GM03348 (cell line): ENCODE measurements at places on chromosomes 7 and 10.

DNA sequence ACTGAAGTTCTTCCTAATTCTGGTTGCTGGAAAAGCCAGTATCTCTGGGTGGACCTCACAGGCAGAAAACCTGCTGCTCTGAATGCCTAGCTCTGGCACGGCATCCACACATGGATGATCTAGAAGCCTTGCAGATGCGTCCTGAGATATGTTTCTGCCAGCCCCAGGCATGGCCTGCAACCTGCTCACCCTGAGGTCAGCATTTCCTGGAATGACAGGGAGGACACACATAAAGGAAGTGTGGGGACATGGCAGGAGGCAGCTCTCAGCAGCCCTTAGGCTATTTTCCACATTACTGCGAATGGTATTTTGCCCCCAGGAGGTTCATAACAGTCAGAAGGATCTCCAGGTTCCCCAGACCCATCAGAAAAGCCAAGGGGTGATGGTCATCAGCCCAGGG is 23.2 kb downstream of the PLXNA4 start:
- DNase-seq, result no peak

DNA sequence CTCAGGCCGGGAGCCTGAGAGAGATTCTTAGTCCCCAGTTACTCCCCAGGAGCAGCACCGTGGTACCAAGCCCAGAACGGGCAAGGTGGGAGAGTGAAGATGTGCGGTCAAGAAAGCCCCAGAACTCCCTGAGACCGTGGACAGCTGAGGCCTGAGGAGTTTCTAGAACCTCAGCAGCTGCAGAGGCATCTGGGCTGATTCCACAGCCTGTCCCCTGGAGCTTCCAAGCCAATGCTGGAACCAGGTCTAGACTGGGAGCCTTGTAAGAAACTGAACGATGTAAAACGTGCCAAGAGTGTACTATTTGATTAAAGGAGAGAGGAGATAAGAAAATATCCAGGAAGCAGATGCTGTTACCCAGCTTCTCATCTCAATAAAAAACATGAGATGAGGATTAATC is 366.3 kb downstream of the TNS3 start:
- no peak for DNase-seq

DNA sequence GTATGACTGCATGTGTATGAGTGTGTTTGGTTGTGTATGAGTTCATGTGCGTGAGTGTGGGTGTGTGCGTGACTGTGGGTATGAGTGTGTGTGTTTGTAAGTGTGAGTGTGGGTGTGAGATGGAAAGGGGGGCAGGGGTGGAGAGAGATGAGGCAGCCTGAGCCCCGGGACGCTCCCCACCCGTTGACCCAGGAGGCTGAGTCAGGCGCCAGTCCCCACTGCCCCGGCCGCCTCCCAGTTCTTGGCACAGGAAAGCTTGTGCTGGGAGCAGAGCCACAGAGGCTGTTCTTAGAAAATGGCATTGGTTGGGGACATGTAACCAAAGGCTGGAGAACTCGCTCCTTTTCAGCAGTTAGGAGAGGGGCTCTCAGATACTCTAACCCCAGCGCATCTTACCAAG is 27.8 kb upstream of the NUB1 start:
- DNase-seq, result peak; percentile 77

DNA sequence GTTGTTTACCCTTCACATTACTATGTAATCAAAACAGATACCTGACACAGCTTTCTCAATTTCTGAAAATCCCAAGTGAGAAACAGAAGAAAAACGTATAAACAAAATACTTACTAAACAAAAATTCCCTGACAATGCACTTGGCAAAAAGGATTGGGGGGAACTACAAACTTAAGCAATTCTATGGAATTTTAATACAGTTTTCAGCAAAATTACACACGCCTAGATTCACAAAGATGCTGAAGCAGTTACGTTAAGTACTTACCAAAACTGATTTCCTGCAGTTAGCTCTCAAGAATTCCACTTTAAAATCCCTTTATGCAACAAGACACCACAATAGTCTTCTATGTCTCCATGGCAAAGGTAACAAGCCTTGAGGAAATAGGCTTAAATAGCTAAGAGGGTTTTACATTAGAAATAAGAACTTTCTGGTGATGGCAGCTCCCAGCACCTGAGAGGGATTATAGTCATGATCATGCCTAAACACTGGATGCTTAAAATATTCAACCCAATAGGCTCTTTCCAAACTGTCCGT is 10.8 kb downstream of the TOMM7 start:
- no peak for DNase-seq
